ENCODE measurements at places on chromosomes 1 and 21. TPM values are rescaled to one million over a fixed set of nuclear protein-coding genes. Genes with fewer than 3 reads are reported as not detected.

The PCAT6 gene
- 5.4 TPM for total RNA-seq

The PTPN22 gene
- total RNA-seq: 1.3 TPM

The REN gene
- total RNA-seq: not detected

The BARHL2 gene
- not detected for total RNA-seq

The EXO1 gene
- 2.9 TPM for total RNA-seq
